H1 (cell line): ENCODE measurements at places on chromosomes 1 and 21. TPM values are rescaled to one million over a fixed set of nuclear protein-coding genes. Genes with fewer than 3 reads are reported as not detected.

DNA sequence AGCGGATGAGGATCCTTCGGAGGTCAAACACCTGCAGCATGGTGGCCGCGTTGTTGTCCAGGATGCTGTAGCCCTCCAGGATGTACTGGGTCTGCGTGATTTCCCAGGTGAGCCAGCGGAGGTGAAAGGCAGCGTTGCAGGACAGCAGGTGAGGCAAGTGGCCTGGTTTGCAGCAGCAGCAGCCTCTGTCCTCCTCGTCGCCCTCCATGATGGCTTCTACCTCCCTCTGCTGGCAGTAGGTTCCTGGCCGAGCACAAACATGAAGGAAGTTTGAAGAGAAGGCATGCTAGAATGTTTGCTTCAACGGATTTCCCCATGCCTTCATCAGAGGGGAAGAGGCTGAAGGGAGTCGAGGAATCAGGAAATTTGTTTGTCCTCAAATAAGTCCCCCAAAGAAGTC is 74.7 kb downstream of the NTPCR start:
- DNase-seq = peak; percentile 50

DNA sequence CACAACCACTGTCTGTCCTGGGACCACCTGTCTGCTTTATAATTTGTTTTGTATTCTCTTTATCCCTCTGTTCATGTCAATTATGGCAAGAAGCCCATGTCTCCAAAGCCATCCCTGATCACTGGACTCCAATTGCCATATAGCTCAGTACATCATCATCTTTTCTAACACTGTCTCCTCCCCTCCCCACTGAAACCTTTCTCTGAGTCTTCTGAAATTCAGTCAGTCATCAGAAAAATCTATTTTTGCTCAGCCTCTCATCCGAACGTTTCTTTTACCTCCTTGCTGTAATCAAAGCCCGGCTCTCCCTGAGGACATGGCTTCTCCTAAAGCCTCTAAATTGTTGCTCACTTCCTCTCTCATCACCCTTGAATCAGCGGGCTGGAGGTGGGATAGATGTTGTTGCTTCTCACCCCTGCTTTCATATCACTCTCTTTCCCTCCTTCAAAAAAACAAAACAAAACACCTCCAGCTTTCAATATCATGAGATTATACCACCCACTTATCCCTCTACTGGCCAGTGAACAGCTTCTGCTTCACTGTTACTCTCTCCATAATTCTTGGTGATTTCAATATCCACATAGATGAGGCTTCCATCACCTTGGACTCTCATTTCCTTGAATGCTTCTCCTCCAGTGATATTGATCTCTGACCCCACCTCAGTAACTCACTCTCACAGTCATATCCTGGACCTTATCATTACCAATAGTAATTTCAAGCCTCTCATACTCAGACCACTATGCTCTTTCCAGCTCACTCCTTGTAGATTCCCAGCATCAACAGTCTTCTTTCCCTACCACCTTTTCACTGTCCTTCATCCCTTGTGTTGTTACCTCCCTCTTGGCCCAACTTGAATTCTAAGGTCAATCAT is 27.8 kb downstream of the RAB3B start:
- no peak for DNase-seq

- DNase-seq = peak; percentile 76
Observed at GRCh38 chr1:101236516-101237228, at the start of gene S1PR1. TSS of gene S1PR1 (plus strand) at chr1:101237019. CDS start at chr1:101238985, 1,966 bp downstream.

- DNase-seq = no peak
Observed at GRCh38 chr1:150127868-150128267, 21.8 kb upstream of the PLEKHO1 start.

- DNase-seq = no peak
Observed at GRCh38 chr1:80293818-80294217, 1287.3 kb upstream of the ADGRL4 start.

- DNase-seq = peak; percentile 69
Observed at GRCh38 chr1:24725209-24725651, 20.0 kb upstream of the CLIC4 start.

DNA sequence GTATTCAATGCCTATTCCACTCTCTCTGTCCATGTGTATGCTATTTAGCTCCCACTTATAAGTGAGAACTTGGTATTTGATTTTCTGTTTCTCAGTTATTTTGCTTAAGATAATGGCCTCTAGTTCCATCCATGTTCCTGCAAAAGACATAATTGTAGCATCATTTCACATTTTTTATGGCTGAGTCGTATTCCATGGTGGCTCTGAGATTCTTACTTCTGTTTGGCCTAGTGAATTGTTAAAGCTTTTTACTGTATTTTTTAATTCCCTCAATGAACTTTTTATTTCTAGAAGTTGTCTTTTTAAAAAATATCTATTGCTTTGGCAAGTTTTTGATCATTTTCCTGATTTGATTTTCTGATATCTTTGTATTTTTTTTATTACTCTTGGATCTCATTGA is 635.6 kb downstream of the PLA2G4A start:
- no peak for DNase-seq

- no peak for DNase-seq
Observed at GRCh38 chr1:20723159-20723536, 5.3 kb upstream of the KIF17 start.

The MRPS14 gene
- polyA plus RNA-seq = 23.0 and 27.5 TPM in 2 replicates

The KRTAP10-6 gene
- polyA plus RNA-seq = 0.12 and 0.33 TPM in 2 replicates
